ENCODE measurements at places on chromosomes 3 and 15.

GRCh38 chr3:139301654-139302053 lies 42.2 kb upstream of the MRPS22 start:
- no peak for DNase-seq

GRCh38 chr3:85721409-85722145 lies 762.8 kb downstream of the CADM2 start:
- DNase-seq, result no peak

GRCh38 chr3:78273326-78273725 lies 1233.4 kb downstream of the ROBO2 start:
- DNase-seq, result no peak

DNA sequence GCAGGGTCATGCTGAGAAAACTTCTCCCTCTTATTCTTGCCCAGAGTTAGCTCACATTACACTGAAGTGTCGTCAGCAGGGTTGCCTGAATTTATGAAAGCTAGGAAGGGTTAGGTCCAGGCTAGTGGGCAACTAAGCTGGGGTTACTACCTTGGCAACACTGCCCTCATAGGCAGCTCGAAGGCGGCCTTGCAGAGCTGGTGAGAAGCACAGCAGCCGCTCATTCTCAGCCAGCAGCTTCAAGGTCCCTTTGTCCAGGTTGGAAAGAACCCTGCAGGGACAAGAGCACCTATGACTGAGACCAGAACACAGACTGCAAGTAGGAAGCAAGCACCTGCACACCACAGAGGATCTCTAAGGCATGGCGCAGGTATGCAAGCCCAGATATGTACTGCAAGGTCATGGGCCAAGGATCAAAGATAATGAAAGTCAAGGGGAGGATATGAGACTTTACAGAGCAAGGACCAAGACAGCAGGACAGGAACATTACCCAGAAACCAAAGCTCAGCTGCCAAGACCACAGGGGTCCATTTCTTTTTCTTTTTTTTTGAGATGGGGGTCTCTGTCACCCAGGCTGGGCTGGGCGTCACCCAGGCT lies 2.8 kb downstream of the CDAN1 start:
- DNase-seq, result no peak

GRCh38 chr3:183811638-183812037 lies 13.7 kb downstream of the MAP6D1 start:
- no peak for DNase-seq

GRCh38 chr3:175489406-175489805 lies 630.3 kb downstream of the NAALADL2 start:
- no peak for DNase-seq

DNA sequence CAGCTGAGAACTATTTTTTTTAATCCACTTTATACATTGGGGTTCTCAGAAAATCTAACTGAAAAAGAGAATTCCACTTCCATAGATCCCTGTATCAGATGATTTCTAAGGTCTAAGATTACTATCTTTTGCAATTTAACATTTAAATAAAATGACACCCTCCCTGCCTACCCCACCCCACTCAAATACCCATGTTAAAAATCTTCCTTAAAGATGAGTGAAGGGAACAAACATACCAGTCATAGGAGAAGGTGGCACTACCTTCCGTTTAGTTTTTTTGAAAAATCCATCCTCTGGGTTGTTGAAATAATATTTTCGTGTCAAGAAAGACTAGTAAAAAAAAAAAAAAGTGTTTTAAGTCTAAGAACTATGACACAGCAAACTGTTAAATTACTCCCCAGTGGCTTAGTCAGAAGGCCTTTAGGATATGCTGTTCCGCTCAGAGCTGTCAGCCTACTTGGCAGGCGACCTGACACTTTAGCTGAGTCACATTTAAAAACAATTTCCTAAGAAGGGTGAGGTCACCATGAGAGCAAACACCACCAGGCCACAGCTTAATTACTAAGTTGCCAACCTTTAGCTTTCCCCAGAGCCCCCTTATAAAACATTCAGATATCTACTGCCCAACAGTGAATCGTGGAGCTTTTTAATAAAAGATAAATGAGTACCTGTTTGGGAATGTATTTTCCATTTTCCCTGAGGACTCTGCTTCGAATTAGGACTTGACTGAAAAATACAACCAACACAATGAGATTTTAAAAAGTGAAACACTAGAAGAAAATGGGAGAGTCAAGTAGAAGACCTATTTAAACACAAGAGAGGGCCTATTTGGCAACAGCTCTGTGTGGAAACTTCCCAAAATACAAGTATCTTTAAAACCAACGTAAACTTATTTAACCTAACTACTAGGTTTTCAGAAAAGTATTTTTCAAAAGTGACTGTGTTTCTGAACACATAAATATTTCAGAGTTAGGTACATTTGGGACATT lies 9.6 kb downstream of the EMC3 start:
- no peak for DNase-seq

DNA sequence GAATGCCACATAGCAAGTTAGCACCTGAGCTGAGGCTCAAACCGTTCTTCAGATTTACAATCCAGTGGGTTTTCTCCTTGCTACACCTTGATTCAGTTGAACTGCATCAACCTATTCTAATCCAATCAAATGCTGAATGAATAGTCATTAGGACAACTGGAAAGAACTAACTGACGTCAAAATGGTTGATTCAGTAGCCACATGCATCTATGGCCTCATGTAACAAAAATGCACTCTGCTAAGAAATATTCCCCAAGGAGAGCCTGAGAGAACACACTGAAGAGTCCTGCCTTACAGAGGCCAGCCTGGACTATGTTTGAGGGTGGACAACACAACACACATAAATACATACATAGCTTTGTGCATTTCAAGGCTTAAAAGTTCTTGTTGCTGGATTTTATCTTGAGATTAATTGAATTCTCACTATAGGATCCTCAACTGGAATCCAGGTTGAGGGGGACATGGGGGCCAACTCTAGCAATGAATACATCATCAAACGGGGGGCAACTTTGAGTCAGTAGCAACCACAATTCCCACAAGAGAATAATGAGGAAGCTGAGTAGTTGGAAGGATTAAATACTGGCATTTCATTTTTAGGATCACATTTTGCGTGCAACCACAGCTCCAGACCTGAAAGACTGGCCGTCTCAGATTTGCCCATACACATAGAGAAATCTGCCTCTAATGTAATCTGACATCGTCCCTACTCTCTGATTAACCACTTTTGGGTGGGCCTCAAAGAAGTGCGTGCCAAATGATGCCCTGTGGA lies 280.2 kb upstream of the ICE2 start:
- no peak for DNase-seq
